ENCODE measurements at places on chromosomes 3 and 15. TPM values are rescaled to one million over a fixed set of nuclear protein-coding genes. Genes with fewer than 3 reads are reported as not detected.
A peak's percentile ranks its signal among the peaks of the same experiment; 100 is the strongest.

DNA sequence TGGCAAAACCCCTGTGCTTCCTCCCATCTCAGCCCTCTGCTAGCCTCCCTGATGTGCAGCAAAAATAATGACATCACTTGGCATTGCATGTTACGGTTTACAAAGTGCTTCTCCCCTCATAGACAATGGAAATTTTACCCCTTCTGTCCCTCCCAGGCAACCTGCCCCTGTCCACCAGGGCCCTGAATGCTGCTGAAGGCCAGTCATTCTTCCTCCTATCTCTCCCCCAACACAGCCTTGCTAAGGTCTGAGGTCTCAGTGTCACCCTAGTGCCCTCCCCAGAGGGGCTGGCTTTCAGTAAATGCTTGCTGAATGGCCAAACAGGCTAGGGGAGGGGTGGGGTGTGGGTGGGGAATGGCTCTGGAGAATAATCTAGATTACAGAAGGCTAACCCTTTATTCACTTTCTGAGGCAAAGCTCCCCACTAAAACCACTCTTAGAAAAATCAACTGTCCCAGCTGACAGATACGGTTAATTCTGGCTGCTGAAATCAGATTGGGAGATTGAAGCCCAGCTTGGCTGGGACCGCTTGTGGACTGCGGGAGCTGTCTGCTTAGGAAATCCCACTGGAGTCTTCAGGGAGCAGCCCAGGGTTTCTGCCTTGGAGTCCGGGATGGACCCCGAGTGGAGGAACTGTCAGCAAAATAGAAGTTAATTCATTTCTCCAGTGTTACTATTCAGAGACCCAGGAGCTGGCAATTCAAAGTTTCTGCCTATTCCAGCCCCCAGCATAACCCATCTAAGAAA lies 22.9 kb downstream of the ANP32A start:
- H3K27me3 ChIP-seq: no peaks in the 10 kb centered on the region
- no peak overlapping the region for H3K27ac ChIP-seq

DNA sequence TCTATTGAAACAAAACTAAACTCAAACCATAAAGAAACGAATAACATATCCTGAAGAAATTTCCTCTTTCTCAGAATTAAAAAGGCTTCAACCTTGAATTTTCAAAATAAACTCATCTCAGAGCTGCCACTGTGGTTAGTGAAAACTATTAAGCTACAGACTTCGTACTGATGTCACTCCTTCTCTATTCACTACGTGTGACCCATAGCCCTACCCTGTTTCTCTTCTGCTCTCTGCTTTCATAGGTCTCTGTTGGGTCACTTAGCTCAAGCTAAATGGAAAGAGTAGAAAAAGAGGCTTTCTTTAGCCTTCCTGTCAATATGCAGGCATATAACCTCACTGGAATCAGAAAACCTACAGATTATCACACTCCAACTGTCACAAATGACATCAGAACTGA lies 126.6 kb upstream of the MME start:
- no peaks in the 10 kb centered on the region for H3K4me1 ChIP-seq
- H3K36me3 ChIP-seq: no peaks in the 10 kb centered on the region
- no peaks in the 10 kb centered on the region for H3K27me3 ChIP-seq
- no peak overlapping the region for H3K4me3 ChIP-seq

Gene PEX5L
- 0.51 TPM for total RNA-seq

GRCh38 chr3:141403576-141403975 lies 35.3 kb downstream of the ZBTB38 start:
- peak overlapping the region; percentile 92 for H3K27ac ChIP-seq
- H3K36me3 ChIP-seq: peaks cover 10% of the 10 kb centered on the region
- H3K27me3 ChIP-seq: no peaks in the 10 kb centered on the region
- H3K4me1 ChIP-seq: peaks cover 45% of the 10 kb centered on the region

GRCh38 chr15:64460724-64461720 lies 644 bp downstream of the ZNF609 start:
- DNase-seq: peak; percentile 79
- peak overlapping the region; percentile 68 for H3K4me3 ChIP-seq
- no peaks in the 10 kb centered on the region for H3K36me3 ChIP-seq
- H3K27me3 ChIP-seq: no peaks in the 10 kb centered on the region
- peak overlapping the region; percentile 56 for H3K27ac ChIP-seq

DNA sequence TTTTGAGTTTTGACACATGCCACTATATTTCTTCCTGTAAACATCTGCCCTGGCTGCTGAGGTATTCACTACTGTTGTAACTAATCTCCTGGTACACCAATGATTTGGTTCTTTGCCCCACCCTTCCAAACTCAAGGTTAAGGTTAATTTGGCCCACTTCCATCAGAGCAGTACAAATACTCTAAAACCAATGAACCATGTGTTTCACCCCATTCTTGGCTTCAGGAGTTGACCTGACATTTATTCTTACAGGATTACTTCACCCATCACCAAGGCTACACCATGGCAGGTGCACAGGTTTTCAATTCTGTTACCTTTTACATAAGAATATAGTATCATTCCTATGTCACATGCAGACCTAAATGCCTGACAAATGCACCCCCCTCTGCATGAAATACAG lies 1179.9 kb downstream of the ZPLD1 start:
- no peak overlapping the region for H3K27ac ChIP-seq
- DNase-seq: no peak
- H3K4me1 ChIP-seq: no peaks in the 10 kb centered on the region
- no peak overlapping the region for H3K4me3 ChIP-seq

DNA sequence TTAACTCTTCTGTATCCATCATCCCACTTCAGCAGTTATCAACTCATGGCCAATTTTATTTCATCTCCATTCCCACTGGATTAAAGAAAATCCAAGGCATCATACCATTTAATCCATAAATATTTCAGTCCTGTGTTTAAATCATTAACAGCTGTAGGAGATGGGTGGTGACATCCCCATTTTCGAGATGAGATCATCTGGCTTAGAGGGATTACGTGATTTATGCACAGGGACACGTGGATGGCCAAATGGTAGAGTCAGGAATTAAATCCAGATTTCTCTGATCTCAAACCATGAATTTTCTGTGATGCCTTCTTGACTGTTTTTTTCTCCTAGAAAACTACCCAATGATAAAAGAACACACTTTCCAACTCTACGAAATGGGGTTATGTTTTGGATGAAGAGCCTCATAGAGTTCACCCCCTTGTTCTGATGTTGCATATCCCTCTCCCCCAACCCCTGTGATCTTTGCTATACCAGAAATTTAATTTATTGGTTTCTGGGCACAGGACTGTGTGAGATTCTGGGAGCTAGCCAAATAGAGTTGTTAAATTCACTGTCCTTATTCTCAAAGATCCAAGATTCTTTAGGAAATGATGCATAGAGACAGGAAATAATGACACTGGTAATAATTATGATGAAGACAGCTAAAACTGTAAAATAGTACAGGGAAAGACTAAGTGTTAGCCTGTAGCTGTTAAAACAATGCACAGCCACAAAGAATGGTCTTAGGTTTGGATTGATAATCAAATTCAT lies 7.4 kb downstream of the ZNF589 start:
- H3K4me1 ChIP-seq: no peaks in the 10 kb centered on the region
- DNase-seq: no peak
- H3K27ac ChIP-seq: no peak overlapping the region
- H3K36me3 ChIP-seq: no peaks in the 10 kb centered on the region
- H3K27me3 ChIP-seq: no peaks in the 10 kb centered on the region

DNA sequence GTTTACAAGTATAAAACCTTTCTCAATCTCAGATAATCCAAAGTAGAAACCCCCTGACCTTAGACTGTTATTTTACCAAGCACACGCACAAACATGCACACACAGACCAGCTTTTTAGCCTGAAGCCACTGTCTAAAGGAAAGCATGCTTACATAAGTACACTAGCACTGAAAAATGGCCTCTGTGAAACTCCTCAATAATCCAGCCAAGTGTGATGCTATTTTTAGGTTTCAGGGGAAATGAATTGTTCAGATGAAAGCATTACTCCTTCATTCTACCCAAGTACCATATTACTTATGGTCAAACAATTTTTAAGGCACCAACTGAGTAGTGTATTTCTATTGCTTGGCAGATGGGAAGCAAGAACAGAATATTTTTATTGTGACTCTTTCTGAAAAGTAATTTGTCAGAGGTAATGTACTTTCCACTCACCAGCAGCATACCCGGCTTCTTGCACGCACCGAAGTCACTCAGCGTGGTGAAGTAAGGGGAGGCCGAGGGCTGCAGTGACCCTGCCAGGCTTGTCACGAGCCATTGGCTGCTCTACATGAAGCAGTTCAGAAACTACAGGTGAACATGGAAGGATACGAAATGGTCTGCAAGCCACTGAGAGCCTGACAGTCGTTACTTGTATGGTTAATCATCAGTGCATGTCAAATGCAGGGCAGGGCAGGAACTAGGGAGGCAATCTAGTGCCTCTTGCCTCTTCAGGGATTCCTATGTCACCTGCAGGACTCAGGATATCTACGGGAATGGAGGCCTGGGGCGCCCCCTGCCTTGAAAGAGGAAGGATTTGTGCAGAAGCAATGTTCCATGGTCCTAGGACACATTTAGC lies 106.7 kb downstream of the GABRB3 start:
- no peaks in the 10 kb centered on the region for H3K36me3 ChIP-seq
- H3K27me3 ChIP-seq: no peaks in the 10 kb centered on the region
- no peaks in the 10 kb centered on the region for H3K4me1 ChIP-seq
- no peak overlapping the region for H3K4me3 ChIP-seq
- DNase-seq: no peak
- H3K27ac ChIP-seq: no peak overlapping the region

DNA sequence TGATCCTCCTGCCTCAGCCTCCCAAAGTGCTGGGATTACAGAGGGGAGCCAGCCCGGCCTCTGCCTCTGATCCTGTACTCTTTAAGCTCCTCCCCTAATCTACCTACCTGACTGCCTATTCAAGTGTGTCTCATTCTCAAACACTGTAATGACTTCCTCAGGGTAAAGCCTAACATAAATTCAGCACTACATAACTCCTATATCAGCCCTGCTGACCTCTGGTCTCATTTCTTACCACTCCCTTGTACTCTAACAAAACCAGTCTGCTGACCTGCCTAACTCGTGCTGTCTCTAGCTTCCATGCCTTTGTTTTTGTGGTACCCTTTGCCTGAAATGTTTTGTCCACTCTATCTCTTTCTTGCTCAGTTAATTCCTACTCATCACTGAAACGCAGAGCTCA lies 172.1 kb upstream of the IL12A start:
- peaks cover 2% of the 10 kb centered on the region for H3K4me1 ChIP-seq
- H3K36me3 ChIP-seq: peaks cover 3% of the 10 kb centered on the region
- no peak for DNase-seq
- no peak overlapping the region for H3K27ac ChIP-seq

Gene ARHGEF3
- total RNA-seq: 14.1 TPM

Gene SLCO3A1
- 7.7 TPM for total RNA-seq

- no peaks in the 10 kb centered on the region for H3K27me3 ChIP-seq
- no peak for DNase-seq
- no peaks in the 10 kb centered on the region for H3K36me3 ChIP-seq
- H3K4me1 ChIP-seq: no peaks in the 10 kb centered on the region
- H3K27ac ChIP-seq: no peak overlapping the region
Measured at GRCh38 chr3:94513600-94513999, 450.7 kb downstream of the NSUN3 start.

DNA sequence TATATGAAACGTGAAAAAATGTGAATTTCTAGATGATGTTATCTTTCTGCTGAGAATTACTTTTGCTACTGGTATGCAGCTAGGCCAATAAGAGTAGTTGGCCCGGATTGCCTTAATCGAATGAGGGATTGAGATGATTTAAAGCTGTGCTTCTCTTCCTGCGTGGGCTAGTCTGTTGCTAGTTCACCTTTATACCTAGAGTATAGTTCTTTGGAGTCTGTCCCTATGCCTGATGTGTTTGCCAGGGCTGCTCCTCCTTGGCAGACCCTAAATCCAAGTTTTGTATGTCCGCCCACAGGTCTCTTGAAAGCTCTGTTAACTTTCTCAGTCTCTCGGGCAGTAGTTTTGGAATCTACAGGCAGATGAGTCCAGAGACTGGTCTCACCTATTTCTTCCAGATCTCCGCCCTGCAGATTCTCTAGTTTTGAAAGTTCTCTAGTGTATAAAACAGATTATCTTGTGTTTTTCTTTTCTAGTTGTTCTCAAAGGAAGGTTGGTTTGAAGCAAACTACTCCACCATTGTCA lies 64.9 kb downstream of the MEF2A start:
- no peaks in the 10 kb centered on the region for H3K27me3 ChIP-seq
- H3K27ac ChIP-seq: no peak overlapping the region

- H3K27me3 ChIP-seq: peaks cover 3% of the 10 kb centered on the region
- no peak for DNase-seq
- H3K4me1 ChIP-seq: no peaks in the 10 kb centered on the region
- no peak overlapping the region for H3K4me3 ChIP-seq
Measured at GRCh38 chr15:77584691-77585090, 48.0 kb downstream of the LINGO1 start.

DNA sequence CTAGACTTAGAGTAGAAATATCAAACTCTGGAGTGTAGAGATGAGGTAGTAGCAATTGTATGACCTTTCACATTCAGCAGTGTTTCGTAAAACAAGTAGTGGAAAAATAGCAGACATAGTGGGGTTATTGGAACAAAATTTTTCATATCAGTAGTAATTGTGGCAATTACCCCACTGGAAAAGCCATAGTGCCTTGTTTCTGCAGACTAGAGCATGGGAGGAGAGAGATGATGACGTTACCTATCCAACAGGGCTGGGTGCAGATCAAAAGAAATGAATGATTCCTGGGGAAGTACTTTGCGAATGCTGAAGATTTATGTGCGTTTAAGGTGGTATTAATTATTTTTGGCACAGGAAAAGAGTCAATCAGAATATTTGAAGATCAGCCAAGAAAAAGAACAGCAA lies 147.0 kb upstream of the LRRFIP2 start:
- H3K36me3 ChIP-seq: peaks cover 1% of the 10 kb centered on the region
- H3K27ac ChIP-seq: no peak overlapping the region
- peak; percentile 59 for DNase-seq
- no peaks in the 10 kb centered on the region for H3K27me3 ChIP-seq
- no peak overlapping the region for H3K4me3 ChIP-seq

Gene GOLGA8J
- not detected for total RNA-seq

DNA sequence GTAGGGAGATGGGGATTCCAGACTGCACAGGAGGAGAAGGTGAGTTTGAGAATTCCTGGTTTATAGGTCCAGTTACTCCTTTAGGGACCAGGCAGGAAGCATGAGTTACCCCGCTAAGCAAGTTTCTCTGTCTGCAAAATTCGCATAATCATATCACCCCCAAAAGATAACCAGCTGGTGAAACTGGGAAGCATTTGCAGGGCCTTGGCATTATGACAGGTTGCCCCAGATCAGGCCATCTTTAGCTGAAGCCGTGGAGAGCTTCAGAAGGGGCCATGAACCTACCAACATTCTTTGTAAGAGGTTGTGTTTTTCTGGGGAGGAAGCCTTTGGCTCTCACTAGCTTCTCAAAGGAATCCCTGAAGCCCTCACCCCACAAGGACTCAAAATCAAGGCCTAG lies 29.4 kb downstream of the ATP2B2 start:
- H3K4me3 ChIP-seq: no peak overlapping the region
- no peak overlapping the region for H3K27ac ChIP-seq
- no peak for DNase-seq
- no peaks in the 10 kb centered on the region for H3K4me1 ChIP-seq

Gene LRRIQ4
- under 0.01 TPM for total RNA-seq

DNA sequence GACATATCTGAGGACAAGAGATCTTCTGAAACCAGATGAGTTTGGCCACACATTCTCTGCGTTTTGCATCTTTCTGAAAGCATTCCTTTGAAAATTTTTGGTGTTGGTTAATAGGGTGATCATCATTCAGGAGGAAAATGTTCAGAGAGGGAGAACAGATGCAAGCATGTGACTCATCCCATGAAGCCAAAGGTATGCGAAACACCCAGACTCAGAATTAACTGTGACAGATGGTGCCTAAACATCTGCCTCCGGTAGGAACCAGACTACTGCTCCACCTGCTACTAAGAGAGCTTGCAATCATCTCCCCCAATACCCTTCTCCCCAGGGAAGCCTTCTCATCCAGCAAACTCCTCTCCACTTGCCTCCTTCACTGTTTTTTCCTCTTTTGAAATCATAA lies 46.2 kb downstream of the TRIM69 start:
- DNase-seq: no peak
- no peaks in the 10 kb centered on the region for H3K4me1 ChIP-seq
- no peak overlapping the region for H3K4me3 ChIP-seq
- H3K27me3 ChIP-seq: peaks cover 8% of the 10 kb centered on the region
- H3K36me3 ChIP-seq: no peaks in the 10 kb centered on the region

Data from fibroblast of lung (primary cell).